ENCODE measurements at places on chromosomes 2 and 18.

GRCh38 chr2:120859814-120860578 lies 124.3 kb downstream of the GLI2 start:
- no peak for DNase-seq

- DNase-seq = no peak
Measured at GRCh38 chr2:75495862-75496261, 64.9 kb downstream of the EVA1A start.

DNA sequence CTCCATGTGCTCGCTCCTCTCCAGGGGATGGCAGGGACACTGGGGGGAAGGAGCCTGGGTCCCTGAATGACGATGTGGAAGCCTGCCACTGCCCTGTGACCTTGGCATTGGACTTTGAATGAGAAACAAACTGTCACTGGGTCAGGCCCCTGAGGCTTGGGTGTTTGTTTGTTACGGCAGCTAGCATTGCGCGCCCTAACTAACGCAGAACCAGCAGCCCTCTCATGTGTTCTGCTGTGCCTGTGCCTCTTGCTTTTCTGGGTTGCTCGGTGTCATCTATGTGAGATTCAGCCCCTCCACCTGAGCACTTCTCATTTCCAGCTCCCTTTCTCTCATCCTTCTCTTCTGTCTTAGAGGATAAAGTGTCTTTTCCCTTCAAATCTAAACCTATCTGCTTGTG lies 23.6 kb upstream of the INHBB start:
- DNase-seq = no peak

DNA sequence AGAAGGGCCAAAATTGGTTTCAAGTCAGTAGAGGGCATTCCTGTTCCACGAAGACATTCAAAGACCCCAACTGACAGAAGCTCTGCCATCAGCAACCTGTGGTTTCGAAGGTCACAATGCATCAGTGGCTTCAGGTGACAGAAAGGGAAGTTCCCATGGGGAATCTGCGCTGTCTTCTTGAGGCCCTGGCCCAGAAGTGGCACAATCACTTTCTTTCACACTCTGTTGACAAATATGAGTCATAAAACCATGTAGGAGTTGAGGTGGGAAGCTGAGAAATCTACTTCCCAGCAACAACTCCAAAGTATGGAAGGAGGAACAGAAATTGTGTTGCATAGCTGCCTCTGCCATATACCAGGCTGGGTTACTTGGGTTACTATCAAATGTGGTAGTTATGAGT lies 621.1 kb upstream of the FANCL start:
- DNase-seq = no peak

GRCh38 chr2:238159661-238160205 lies 963 bp downstream of the ERFE start:
- no peak for DNase-seq

GRCh38 chr18:34358923-34359322 lies 134.2 kb upstream of the NOL4 start:
- no peak for DNase-seq

- no peak for DNase-seq
Measured at GRCh38 chr2:45626387-45627221, 15.5 kb upstream of the SRBD1 start.

- no peak for DNase-seq
Measured at GRCh38 chr18:13660510-13660909, 65.8 kb downstream of the FAM210A start.

DNA sequence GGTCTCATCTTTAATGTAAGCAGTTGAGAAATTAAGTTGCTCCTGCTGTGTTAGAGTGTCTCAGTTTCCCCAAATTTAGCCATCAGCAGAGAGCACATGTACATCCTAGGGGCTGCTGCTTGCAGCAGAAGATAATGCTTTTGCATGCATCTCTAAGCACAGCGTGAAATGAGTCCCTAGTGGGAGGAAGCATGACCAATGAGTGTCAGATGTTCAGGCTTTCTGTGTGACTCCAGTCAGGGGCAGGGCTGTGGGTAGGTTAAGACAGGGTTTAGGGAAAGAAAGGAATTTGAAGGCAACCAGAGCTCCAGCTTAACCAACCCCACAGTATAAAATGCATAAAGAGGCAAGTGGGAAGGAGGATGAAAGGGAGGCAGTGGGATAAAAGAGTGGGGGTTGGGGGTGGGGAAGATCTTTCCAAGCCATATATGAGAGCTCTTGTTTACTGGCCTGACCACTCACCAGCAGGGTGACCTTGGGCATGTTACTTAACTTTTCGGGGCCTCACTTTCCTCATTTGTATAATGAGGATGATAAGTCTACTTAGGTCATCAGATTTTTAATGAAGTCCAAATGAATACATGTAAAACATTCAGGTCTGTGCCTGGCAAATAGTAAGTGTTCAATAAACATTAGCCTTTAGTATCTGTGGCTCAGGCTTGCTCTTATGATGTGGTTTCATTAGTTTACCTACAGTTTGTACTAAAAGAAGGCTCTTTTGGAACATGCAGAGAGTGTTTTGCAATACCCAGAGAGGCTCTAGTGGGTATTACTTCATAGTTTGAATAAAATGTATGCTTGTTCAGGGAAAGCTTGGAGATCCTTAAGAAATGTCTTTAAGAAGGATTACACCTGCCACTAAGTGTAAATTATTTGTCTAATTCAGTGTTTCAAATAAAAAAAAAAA lies 42.7 kb upstream of the PELI1 start:
- no peak for DNase-seq

DNA sequence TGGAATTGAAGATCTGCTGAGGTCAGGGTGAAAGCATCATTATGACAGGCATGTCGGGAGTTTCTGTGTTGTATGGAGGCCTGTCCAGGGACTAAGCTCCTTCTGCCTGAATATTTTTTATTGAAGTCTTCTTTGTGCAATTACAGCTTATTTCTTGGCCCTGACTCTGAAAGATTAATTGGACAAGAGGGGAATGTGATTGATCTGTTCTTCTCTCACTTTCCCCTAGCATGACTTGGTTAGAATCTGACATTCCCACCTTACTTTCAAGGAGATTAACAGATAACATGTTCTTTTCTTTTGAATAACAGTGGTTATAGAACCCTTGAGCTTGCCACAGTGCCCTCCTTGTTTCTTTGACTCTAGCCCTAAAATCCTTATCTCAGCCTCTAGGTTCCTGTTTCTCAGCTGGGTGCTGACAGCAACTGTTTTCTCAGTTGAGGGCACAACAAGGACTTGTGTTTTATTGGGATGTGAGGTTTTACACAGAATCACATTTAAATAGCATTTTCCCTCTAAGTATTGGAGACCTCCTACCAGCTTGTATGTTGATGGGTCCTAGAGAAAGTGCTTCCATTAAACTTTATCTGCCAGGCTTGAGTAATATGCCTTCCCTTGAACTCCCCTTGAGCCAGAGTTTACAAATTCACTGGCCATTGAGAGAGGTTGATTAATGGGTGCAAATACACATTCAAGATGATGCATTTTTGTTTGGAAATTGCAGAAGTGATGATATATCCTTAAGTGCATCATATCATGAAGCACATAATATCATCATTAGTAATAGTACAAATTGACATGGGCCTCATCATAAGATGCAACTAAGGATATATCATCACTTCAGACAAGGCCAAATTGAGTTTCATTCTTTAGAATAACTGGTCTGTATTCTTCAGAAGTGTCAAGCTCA lies 12.5 kb downstream of the TTLL4 start:
- no peak for DNase-seq

DNA sequence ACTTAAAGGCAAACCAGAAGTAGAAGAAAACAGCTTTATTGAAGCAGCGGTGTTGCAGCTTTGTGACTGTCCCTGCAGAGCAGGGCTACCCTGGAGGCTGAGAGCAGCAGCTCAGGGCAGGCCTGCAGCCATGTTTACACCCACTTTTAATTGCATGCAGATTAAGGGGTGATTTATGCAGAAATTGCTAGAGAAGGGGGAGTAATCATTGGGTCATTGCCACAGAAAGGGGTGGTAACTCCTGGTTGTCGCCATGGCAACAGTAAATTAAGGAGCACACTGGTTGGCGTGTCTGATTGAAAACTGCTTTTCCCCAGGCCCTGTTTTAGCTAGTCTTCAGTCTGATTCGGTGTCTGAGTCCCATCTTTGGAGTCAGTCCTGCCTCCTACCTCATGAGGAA lies 195.4 kb upstream of the HDAC4 start:
- peak; percentile 5 for DNase-seq

- DNase-seq = no peak
Measured at GRCh38 chr18:2898186-2898640, 51.4 kb downstream of the EMILIN2 start.

- peak; percentile 57 for DNase-seq
Measured at GRCh38 chr2:8252997-8253694, 428.7 kb upstream of the ID2 start.

DNA sequence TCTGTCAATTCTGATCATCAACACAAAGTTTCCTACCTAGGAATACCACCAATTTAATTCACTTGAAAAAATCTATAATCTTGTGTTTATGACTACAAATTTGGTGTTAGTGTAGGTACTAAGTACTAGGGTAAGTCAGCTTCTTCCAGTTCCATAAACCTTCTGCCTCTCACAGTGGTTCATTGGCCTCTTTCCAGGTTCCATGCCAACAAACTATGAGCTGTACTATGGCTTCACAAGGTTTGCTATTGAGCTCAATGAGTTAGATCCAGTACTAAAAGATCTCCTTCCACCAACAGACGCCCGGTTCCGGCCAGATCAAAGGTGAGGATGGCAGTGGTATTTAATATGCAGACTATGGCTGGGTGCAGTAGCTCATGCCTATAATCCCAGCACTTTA lies 58.8 kb downstream of the PRKRA start:
- no peak for DNase-seq

- no peak for DNase-seq
Measured at GRCh38 chr18:78642296-78642951, 337.2 kb upstream of the SALL3 start.

DNA sequence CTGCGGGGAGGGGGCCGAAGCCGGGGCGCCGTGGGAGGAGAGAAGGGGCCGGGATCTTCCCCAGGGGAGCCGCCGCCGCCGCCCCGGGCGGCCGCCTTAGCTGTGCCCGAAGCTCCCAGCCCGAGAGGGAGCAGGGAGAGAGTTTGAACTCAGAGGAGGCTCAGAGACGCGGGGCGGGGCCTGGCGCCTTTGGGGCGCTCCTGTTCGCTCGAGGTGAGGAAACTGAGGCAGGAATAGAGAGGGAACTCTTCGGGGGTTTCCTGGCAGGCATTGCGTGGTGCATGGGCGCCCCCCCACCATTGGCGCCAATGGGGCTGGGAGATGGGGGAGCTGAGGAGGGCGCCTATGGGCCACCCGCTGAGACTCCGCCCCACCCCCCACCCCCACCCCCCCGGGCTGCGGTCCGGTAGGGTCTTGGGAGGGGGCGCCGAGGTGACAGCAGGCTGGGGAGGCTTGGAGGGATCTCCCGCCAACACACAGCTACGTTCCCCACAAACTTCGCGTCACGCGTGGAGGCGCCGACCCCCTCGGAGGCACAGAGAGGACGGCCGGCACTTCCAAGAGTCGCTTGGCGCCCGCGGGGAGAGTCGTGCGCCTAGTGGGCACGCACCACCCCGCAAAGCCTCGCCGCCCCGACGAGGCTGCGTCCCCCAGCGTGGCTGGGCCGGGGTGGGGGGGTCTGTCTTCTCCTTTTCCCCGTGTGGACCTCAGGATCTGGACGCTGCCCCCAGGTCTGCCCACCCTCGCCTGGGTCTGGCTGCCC lies 680 bp downstream of the CTDSP1 start:
- DNase-seq = no peak

GRCh38 chr2:160252278-160252887 lies 52.3 kb upstream of the ITGB6 start:
- DNase-seq = peak; percentile 6

GRCh38 chr2:65281627-65282351 lies 54.2 kb downstream of the ACTR2 start:
- no peak for DNase-seq

- DNase-seq = no peak
Measured at GRCh38 chr2:64845273-64845905, 143.8 kb upstream of the SLC1A4 start.

DNA sequence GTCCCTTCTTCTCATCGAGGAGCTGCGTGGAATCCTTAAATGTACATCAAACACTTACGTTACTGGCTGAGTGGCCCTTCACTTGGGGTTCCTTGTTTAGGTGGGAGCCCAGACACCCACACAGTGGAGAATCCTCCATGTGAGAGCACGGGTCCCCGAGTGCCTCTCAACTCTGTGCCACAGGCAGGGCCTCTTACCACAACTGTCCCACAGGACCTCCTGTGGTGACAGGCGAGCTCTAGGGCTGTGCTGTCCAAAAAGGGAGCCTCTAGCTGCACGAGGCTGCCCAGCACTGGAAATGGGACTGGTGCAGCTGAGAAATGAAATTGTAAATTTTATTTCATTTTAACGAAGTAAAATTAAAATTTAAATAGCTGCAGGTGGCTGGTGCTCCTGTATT lies 145.7 kb downstream of the DYSF start:
- no peak for DNase-seq

- peak; percentile 17 for DNase-seq
Measured at GRCh38 chr2:17171446-17172049, 346.7 kb downstream of the RAD51AP2 start.

DNA sequence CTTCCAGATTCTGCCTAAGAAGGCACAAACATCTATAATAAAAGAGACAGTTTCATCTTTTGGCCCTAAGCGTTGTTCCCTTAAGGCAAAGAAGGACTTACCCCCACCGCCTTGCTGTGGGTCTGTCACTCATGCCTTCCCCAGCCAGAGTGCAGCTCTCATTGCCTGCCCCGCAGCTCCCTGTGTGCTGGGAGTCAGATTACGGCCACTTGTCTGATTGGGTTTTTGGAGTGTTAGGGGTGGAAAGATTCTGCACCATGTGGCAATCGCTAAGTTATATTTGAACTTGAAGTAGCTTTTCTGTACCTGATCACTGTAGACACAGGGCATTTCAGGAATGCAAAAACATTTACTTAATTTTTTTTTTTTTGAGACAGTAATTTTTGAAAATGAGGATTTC lies at the start of gene AQP4:
Gene AQP4, minus strand, starts transcription at position 151 of the 400 bp plus-strand sequence. Its CDS starts 18 bp downstream, at position 133.
- no peak for DNase-seq

GRCh38 chr2:99880148-99880963 lies 262.0 kb downstream of the AFF3 start:
- no peak for DNase-seq

DNA sequence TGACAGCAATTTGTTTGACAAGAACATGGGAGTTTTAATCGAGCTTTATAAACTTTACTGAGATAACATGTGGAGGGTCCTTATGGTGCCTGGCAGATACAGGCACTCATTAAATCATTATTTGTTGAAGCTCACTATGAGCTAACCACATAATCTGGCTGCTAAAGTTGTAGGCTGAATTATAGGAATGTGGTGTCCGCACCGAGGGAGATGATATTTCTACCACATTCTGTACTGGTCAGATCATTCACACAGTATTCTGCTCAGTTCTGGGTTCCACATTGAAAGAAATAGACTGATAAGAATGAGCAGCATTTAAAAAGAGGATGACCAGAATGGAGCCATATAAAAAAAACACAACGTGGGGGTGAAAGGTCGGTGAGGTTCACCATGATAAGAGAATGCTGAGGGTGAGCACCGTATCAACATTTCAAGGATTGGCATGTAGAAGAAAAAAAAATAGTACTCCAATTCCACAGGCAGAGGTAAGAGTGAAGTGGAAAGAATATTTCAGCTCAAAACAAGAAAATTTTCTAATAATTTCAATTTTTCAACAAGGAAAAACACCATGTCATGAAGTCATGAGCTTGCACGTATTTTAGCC lies 54.4 kb downstream of the TMEFF2 start:
- no peak for DNase-seq

GRCh38 chr2:165640247-165640929 lies 153.7 kb downstream of the GALNT3 start:
- DNase-seq = no peak
